ENCODE measurements at places on chromosomes 5 and 9. TPM values are rescaled to one million over a fixed set of nuclear protein-coding genes. Genes with fewer than 3 reads are reported as not detected.

GRCh38 chr5:69292306-69292705 lies 40.3 kb downstream of the CCDC125 start:
- no peak for ATAC-seq

DNA sequence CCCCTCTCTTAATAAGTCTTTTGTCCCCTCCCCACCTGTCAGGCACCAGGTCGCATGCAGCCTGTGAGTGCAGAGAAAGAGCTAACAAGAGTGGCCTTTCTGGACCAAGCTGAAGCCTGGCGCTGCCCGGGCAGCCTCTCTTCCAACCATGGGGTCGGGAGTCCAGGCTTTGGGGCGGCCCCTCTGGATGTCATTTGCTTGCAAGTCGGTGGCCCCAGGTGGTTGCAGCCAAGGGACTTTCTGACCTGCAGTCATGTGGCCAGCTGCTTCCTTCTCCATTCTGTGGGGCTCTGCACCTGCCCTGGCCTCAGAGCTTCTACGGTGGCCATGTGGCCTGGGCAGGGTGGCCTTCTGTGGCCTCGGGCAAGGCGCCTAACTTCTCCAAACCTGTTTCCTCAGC lies 159.7 kb downstream of the DAB2IP start:
- ATAC-seq, result no peak

DNA sequence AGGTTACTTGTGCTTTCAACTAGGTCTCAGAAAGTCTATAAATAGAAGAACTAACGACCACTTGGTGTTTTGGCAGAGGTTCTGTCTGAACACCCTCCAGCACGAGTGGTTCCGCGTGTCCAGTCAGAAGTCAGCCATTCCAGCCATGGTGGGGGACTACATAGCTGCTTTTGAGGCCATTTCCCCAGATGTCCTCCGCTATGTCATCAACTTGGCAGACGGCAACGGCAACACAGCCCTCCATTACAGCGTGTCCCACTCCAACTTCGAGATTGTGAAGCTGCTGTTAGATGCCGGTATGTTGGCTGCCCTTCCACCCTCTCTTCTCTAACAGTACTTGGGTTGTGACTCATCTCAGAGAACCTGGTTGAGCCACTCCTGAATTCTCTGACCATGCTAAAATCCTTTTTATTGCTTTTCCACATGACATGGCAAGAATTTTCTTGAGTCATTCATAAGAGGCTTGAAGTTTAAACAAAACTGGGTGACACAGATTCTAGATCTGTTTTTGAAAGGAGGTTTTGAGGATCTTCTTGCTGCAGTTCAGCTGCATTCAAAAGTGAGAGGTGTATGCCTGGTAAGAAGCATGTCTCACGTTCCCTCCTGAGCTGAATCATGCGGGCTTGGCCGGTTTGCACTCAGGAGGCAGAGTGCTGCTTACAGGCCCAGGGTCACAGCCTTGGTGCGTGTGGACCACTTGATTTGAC lies 103.1 kb upstream of the DMRT1 start:
- no peak for ATAC-seq

DNA sequence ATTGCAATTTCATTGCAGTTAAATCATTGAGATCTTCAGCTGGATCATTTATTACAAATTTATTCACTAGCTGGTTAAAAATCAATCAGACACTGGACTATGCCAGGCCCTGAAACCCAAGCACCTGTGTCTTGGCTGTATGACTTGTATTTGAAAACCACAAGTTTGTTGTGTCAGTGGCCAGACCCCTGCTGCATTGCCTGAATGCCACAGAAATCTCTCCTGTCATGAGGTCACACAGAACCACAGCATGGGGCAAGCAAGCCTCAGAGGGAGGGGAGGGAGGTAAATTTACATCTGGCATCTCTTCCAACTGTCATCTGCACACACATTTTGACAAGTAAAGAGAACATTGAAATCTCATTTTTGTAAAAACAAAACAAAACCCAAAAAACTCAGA lies 90.0 kb downstream of the ARRDC3 start:
- peak; percentile 81 for ATAC-seq

GRCh38 chr5:108521011-108521700 lies 139.3 kb upstream of the FBXL17 start:
- ATAC-seq, result no peak

GRCh38 chr9:108956022-108956630 lies 21.9 kb downstream of the ABITRAM start:
- no peak for ATAC-seq

DNA sequence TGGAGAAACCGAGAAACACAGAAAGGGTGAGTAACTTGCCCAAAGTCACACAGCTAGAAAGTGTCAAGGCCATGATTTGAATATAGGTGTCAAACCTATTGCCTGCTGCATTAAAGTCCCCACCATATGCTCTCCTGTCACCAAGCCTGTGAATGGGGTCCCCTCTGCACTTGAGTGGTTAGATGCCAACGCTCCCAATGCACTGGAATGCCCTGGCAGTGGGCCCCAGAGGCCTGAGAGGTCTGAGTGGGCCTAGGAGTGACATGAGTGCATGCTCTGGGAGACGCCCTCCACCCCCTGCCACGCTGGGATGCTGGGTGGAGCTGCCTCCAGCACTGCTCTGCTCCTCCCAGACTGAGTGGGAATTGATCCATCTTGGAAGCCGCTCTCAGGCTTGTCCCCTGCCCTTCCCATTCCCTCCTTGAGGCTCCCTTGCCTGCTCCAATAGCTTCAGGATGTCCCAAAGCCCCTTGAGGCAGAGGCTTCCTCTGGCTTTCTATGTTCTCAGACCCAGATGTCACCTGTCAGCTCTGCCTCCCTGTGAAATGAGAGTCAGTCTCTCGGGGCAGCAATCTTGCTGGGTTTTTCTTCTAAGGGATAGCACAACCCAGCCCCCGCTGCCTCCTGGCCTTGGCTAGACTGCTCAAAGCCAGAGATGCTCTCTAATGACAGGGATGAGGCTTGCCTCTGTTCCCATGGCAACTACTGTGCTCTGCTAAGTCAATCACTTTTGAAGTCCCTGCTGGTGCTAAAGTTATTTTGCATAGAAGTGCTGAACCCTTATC lies 6.6 kb upstream of the ARSI start:
- ATAC-seq, result no peak

DNA sequence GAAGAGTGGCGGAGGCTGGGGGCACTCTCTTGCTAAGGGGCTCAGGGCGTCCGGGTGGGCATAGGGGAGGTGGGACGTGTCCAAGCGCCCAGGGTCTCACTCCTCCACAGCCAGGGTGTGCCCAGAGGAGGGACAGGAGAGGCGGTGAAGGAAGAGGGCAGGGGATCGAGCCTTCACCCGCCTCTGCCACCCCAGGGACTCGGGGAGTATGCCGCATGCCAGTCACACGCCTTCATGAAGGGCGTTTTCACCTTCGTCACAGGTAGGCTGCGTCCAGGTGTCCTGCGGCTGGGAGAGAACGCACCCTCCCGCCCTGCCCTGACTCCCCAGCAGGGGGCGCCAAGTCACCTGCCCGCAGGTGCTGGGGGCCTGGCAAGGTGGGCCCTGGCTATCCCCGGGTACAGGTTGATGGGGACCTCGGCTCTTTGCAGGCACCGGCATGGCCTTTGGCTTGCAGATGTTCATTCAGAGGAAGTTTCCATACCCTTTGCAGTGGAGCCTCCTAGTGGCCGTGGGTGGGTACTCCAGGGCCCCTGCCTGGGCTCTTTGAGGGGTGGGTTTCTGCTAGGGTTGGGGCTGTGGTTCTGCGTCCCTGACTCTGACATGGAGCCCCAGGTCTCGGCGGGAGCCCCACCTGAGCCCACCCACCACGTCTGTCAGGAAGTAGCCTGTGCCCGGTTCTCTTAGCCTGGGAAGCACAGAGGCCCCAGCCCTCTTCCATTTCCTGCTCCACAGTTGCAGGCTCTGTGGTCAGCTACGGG lies 552 bp downstream of the TMEM141 start:
- ATAC-seq, result peak; percentile 9

DNA sequence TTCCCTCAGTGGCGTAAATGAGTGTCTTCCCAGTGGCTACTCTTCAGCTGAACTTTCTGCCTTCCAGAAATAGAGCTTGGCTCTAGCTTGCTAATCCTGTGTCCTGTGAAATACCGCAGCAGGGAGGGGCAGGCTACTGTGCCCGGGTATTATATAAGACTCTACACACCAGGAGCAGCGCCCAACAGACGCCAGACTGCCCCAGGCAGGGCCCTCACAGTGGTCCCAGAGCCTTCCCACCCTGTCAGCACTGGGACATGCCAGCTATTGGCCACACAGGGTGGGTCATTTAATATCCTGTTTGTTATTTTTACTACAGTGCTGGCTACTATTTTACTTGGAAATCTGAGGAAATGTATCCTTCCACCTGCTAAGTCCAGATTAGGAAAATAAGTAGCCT lies 121.0 kb downstream of the FEM1C start:
- no peak for ATAC-seq

DNA sequence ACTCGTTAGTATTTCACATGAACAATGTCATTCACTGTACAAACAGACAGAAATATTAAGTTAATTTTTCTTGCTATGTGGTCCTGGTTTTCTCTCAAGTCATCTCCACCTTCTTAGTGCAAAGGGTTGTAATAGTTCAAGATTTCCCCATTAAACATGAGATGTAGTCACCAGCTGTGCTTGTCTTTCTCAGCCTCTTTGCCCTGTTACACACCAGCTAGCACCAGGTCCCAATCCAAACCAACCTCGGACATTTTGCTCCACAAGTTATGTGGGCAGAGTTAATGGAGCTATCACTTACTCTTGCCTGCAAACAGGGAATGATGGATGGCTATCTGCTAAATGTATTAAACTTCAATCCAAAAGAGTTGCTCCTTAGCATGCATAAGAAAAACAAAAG lies 328.1 kb downstream of the TLE1 start:
- ATAC-seq, result no peak

- peak; percentile 99 for ATAC-seq
Measured at GRCh38 chr9:2638871-2639673, 17.5 kb downstream of the VLDLR start.

- no peak for ATAC-seq
Measured at GRCh38 chr5:153969563-153969895, 69.2 kb downstream of the FAM114A2 start.

DNA sequence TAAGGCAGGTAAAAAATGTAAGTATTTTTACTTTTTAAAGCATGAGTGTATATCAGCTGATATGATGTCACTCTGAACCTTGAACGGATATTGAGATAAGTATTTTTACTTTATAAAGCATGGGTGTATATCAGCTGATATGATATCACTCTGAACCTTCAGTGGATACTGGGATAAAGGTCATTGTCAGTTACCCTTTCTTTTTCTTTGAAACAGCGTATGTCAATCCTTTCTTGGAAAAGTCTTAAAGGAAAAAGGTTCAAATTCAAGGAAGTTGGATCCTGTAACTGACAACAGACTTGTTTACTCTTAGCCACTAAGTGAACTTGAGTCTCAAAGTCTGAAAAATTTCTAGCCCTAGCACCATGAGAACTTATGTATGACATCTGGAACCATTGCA lies 61.7 kb upstream of the IFNK start:
- ATAC-seq, result no peak

GRCh38 chr5:78563621-78564020 lies 85.0 kb downstream of the LHFPL2 start:
- no peak for ATAC-seq

DNA sequence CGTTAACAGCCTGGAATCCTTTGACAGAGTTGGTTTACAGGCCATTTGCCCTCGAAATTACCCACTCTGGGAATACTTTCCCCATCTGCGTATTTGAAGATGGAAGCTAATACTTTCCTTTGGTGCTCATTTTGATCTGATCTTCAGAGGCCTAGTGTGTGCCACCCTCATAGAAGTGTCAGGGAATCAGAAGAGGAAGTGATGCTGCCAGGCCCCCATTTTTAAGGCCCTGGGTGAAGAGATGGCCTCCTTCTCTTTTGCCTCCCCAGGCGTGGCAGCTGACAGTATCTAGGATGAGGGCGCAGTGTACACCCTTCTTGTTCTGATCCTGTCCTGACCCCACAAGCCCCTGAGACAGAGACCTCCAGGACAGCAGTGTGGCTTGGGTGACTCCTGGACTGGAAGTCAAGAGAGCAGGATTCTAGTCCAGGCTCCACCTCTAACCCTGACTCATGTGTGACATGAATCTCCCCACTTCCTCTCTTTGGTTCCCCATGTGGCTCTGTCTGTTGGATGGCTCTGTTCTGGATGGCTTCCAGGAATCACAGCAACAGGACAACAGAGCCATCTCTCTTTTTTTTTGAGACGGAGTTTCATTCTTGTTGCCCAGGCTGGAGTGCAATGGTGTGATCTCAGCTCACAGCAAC lies 27.8 kb downstream of the CSF1R start:
- peak; percentile 45 for ATAC-seq

DNA sequence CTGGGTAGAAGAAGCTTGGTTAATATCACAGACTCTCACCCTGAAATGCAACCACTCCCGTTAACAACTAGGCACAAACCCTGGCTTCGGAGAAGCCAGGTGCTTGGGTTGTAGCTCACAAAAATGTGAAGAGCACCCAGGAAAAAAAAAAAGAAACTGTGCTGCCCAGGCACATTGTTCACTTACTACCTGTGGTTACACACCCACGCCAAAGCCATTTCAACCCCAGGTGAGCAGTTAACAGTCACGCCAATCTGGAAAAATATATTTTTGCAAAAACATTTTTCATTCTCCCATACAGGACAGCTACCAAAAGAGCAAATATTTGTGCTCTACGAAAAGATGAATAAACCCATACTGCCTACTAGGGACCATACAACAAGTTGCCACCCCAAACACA lies 49.2 kb downstream of the SIL1 start:
- no peak for ATAC-seq

DNA sequence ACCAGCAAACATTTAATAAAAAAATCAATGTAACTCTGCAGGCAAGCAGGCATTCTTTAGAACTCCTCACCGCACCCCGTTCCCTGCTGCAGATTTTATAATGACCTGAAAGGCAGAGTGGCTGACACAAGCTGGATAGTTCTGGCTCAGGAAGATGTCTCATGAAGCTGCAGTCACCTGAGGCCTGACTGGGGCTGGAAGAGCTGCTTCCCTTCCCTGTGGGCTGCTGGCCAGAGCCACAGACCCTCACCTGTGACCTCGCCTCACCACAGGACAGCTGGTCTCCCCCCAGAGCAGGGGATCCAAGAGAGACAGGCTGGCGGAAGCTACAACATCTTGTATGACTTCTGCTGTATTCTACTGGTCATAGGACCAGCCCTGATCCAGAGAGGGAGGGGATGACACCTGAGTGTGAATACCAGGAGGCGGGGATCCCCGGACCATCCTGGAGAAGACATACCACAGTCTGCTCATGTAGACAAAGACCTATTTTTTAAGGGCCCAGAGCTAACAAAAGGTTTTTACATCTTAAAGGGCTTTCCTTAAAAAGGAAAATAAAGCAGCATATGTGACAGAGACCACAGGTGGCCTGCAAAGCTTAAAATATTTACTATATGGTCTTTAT lies 43.9 kb downstream of the RAPGEF1 start:
- no peak for ATAC-seq

IFNA2 gene
- total RNA-seq, result not detected

UBLCP1 gene
- total RNA-seq, result 13.4 TPM

ARSB gene
- total RNA-seq, result 21.9 TPM

NEUROG1 gene
- not detected for total RNA-seq

OBP2B gene
- not detected for total RNA-seq

SOWAHA gene
- not detected for total RNA-seq

CACFD1 gene
- 3.0 TPM for total RNA-seq

PRRX2 gene
- 0.32 TPM for total RNA-seq

RELL2 gene
- 16.5 TPM for total RNA-seq

MLANA gene
- total RNA-seq, result not detected

GABBR2 gene
- total RNA-seq, result not detected
